NCI-H748 treated with DMSO at 0.1 percent for 48 hours (cell line): ENCODE measurements at places on chromosomes 6 and 20.

DNA sequence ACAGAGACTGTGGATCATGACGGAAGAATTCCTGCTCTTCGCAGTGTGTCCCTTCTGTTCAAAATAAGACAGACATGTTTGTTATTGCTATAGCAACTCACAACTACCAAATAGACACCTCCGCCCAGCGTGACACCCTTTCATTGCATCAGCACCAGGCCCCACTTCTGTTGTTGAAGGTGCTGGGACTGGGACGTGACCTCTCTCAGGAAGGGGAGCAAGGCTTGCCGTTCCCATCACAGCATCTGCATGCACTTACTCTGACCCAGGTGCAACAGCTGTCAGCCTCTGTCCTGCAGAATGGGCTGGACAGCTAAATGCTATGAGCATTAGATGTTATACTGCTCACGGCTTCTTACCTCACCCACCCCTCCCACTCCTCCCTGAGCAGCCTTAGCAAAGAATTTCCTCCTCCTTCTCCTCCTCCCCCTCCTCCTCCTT, 94.1 kb downstream of the DACT2 start:
- DNase-seq, result no peak

GRCh38 chr6:34571388-34571787, 15.3 kb upstream of the SPDEF start:
- DNase-seq, result no peak

DNA sequence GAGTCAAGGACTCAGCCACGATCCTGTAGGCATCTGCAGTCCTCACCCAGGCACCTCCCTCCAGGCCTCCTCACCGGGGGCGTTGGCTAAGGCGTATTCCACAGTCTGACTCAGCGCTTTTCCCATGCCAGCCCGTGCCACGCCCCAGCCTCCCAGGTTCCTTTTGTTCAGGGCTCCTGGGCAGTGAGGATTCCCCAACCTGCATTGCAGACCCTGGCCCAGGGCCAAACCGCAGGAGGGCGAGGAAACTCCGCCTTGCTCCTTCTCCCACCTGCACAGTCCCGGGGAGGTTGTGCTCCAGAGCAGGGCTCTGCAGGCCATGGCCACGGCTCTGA, 202.8 kb upstream of the CST7 start:
- DNase-seq, result peak; percentile 49

DNA sequence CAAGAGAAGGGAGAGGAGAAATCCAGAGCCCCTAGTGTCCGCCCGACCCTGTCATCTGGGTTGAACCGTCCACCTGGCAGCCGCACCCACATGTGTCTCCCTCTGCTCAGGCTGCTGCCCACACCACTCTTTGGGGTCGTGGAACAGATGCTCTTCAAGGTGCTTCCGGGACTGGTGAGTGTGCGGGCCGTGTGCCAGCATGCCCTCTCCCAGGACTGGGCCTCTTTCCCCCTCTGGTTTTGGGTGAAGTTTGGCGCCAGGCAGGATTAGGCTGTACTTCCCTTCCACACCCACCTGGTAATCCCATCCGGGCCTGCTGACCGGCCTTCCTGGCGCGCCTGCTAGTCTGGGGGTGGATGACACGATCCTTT, 7.9 kb downstream of the BPIFB3 start:
- no peak for DNase-seq

GRCh38 chr20:41133709-41134361, 3.5 kb upstream of the PLCG1 start:
- no peak for DNase-seq

- DNase-seq, result no peak
Observed at GRCh38 chr6:153167907-153168306, 36.8 kb upstream of the RGS17 start.

- no peak for DNase-seq
Observed at GRCh38 chr6:167129562-167129961, 6.7 kb downstream of the CCR6 start.

- DNase-seq, result no peak
Observed at GRCh38 chr6:133208183-133208755, 32.9 kb upstream of the EYA4 start.

DNA sequence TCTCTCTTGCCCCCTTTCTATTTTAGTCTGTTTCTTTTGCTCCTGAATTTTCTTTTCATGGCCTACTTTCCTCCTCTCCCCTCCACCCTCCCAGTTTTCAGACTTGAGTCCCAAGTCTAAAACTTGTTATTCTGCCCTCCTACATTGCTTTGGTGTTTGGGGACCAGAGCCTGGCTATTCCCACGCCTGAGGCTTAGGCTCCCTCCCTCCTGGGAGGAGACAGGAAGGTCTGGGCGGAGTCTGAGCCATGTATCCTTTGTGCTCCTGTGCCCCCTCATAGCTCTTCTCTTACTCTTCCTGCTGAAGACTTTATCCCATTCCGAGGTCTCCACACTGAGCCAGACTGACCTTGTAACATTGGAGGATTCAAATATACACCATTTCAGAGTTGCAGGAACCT, 69.5 kb downstream of the DAAM2 start:
- DNase-seq, result no peak

GRCh38 chr20:4966826-4967751, 34.2 kb downstream of the SLC23A2 start:
- no peak for DNase-seq

- DNase-seq, result no peak
Observed at GRCh38 chr20:24872291-24873024, 76.6 kb upstream of the CST7 start.

- no peak for DNase-seq
Observed at GRCh38 chr20:63265891-63266515, 6.6 kb upstream of the ARFGAP1 start.

- DNase-seq, result no peak
Observed at GRCh38 chr6:130394246-130394645, 28.4 kb downstream of the TMEM200A start.

DNA sequence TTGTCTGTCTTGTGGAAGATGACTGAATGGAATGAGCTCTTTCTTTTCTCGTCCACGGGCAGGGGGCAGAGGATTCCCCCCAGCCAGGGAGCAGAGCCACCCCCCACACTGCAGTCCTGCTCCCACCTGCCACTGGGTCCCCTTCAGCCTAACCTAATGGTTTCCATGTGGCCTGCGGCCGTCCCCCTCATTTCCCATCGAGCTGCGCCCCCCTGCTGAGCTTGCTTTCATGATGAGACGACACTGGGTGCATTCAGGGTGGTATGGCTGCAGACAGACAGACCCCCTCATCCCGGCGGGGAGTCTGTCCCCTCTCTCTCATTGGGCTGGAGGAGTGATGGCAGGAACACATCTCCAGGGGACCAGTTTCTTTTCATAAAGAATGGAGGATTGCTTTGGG, 140.8 kb downstream of the DTNBP1 start:
- no peak for DNase-seq

- DNase-seq, result no peak
Observed at GRCh38 chr20:4897600-4897999, 103.7 kb downstream of the SLC23A2 start.

DNA sequence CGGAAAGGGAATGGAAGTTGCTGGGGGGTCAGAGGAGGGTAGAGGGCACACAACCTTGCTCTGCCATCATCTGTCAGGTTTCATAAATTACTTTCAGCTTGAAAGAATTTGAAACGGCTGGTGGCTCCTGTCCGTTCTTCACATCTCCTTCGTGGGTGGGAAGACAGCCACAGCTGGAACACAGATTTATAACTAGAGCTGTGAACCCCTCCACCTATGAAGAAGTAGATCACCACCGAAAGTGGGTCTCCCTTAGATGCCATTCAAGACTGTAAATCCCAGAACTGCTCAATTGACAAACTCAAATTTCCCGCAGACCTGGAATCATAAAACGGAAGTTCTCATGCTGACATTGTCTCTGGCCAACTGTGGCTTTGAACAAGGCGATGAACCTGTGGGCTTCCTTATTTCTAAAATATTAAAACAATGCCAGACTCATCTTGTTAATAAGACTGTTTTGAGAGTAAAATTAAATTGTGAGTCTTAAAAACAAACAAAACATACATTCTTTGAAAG, 65.3 kb downstream of the BTBD3 start:
- DNase-seq, result no peak

DNA sequence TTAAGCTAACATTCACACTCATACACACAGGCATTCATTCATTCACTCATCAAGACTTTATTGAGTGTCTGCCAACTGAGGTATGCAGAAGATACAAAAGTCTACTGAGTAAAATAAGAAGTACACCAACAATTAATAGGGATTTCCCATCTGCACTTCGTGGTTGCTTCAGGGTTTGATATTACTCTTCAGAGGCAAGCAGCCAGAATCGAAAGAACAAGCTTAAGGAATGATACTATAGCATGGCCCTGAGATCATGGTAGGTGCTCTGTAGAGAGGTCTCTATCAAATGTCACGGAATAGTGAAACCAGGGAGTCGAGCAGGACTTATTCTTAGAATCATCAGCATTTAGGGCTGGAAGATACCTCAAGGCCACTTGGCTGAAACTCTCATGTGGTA, 135.4 kb downstream of the NRN1 start:
- DNase-seq, result no peak

DNA sequence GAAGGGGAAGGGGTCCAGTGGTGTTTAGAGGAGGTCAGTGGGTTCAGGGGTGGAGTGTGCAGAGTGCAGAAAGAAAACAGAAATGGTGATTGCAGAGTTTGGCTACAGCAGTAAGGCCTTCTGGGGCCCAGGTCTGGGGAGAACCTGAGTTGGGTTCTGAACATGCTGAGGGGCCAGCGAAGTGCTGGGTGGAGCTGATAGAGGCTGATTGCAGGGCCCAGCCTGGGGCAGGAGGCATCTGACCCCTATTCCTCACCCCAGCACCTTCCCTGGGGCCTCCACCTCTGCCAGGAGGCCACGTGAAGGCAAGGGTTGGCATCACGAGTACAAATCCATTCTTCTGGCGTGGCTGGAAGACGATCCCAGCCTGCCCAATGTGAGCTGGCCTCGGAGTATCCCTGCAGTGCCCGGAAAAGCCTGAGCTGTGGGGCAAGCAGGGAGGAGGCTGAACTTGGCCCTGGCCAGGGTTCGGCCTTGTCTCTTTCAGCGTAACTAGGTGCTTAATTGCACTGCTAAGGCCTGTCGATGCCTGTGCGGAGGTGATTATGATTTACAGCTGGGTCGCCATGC, 35.3 kb downstream of the VSTM2L start:
- DNase-seq, result no peak
